ENCODE measurements at places on chromosomes 13 and 19.
A peak's percentile ranks its signal among the peaks of the same experiment; 100 is the strongest.

GRCh38 chr13:34137200-34137599 lies 319.3 kb downstream of the RFC3 start:
- DNase-seq, result no peak

DNA sequence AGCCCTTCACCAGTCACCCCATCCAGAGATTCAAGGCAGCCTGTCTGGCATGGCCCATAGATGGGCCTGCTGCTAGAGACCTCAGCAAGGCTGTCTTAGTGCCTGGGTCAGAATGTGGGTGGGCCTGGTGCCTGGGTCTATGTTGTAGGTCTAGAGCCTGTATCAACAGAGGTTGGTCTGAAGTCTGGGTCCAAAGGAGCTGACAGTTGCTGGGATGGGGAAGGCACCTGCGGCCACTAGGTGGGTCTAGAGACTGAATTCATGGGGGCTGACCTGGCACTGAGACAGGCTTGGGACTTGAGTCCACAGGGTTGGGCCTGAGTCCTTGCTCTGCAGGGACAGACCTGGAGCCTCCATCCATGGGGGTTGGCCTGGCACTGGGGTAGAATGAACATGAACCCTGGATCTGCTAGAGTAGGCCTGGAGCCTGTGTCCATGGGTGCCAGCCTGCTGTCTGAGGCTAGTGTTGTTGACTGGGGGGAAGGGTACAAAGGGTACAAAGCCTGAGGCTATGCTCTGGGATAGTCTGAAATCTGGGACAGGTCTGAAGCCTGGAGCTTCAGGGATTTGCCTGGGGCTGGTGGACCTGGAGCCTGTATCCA lies 516.8 kb downstream of the OLFM4 start:
- DNase-seq, result no peak

GRCh38 chr19:38697197-38697596 lies 47.1 kb downstream of the CAPN12 start:
- DNase-seq, result no peak

- peak; percentile 14 for DNase-seq
These were observed 423.2 kb upstream of the SGCG start for GRCh38 chr13:22757530-22758120.

DNA sequence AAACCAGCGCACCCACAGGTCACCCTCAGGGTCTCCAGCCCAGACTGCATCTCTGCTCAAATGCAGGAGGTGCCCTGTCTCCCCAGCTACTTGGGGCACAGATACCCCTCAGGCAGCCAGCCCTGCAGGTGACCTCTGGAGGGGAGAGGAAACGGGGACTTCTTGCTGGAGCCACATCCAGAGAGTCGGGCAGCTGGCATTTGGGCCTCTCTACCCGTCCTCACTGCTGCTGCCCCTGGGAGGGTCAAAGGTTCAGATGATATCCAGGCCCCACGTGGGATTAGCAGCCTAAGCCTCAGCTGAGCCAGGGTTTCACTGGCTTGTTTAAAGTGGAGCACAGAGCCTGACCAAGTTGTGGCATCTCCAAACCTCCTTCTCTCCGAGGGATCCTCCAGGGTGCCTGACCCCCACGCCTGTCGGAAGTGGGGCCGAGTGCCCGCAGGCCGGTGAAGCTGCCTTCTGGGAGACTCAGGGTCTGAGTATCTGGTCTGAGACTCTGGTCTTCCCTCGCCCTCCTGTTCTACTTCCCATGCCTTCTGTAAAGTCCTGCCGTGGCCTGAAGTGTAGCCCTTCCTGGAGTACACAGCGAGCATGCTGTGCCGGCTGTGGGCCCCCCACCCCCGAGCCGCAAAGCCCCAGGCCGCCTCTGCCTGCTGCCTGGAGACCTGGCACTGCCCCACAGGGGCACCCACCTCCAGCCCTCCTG lies 2.1 kb downstream of the RASA3 start:
- no peak for DNase-seq

- no peak for DNase-seq
These were observed 168.9 kb upstream of the TSC22D1 start for GRCh38 chr13:44744880-44745633.

DNA sequence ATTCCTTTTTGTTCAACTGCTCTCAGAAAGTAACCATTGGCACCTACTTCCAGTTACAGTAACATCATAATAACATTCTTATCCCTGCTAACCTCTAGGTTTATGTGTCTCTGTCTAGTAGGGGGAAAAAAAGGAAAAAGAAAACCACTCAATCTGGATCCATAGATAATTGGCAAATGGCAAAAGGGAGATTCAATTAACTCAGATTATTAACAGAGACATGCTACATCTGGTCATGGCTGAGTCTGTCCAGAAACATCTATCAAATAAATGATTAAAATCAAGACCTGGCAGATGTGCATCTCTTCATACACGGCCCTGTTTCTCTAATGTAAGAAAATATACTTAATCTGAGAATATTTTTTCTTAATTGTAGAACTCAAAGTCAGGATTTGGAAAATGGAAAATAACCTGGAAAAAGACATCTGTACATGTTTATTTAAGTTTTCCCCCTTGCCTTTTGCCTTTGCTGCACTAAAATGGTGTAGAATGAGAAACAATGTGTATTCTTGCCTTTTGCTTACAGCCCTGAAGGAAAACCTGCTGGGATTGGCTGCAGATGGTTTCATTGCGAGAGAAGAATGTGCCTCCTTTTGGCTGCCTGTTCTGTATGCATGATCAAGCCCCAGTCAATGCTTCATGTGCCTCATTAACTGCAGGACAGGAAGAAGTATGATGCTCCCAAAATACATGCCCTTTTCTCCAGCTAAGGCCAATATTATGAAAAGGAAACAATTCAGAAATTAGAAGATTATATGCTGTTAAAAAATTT lies 921.6 kb upstream of the PCDH20 start:
- DNase-seq, result peak; percentile 1
